ENCODE measurements at places on chromosomes 12 and 14. TPM values are rescaled to one million over a fixed set of nuclear protein-coding genes. Genes with fewer than 3 reads are reported as not detected.

DNA sequence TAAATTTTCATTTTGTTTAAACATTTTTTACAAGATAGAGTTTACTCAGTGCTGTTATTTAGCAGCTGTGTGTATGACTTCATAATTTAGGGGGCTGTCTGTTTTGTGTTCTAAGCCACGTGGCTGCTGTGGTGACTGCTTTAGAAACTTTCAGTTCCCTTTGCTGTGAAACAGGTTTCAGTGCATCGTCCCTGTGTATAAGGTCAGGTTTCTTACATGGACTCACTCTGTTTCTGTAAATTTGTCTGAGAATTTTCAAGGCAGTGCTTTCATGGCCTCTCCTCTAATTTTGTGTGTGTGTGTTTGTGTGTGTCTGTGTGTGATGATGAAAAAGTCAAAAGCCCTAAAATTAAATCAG lies 32.4 kb downstream of the BICD1 start:
- peak; percentile 49 for DNase-seq

- peak; percentile 22 for DNase-seq
Measured at GRCh38 chr12:42468341-42468821, 121.2 kb downstream of the PRICKLE1 start.

- no peak for DNase-seq
Measured at GRCh38 chr14:83893447-83893846, 1636.5 kb upstream of the FLRT2 start.

- no peak for DNase-seq
Measured at GRCh38 chr12:125882141-125882540, 816.9 kb downstream of the AACS start.

GRCh38 chr12:49577589-49578315 lies 9.8 kb upstream of the MCRS1 start:
- DNase-seq, result no peak

GRCh38 chr14:22814941-22815713 lies at the start of gene SLC7A7:
Gene SLC7A7 (minus strand): TSS chr14:22815435. CDS start chr14:22813398, 2,037 bp downstream.
- DNase-seq, result no peak

GRCh38 chr12:12977231-12977630 lies 22.8 kb downstream of the HEBP1 start:
- no peak for DNase-seq

SIX6 gene
- not detected for total RNA-seq

SLC25A21 gene
- 0.74 TPM for total RNA-seq

TEX22 gene
- 0.17 TPM for total RNA-seq

All from dermis blood vessel endothelial cell (primary cell).